ENCODE measurements at places on chromosomes 12 and 14.
A peak's percentile ranks its signal among the peaks of the same experiment; 100 is the strongest.

DNA sequence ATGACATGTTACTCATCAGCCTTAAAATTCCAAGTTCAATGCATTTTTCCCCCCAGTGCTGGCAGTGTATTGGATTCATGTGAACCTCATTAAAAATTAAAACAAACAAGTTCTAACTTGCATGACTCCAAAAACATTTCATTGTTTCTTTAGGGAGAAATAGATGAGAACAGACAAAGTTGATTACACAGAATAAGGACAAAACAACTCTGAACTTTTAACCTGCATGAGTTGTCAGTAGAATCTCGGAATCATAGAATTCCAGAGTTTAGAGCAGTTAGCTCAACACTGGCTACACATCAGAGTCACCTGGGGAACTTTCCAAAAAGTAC lies 127.5 kb downstream of the TMX1 start:
- DNase-seq = no peak
- no peaks in the 10 kb centered on the region for H3K27me3 ChIP-seq
- peaks cover 4% of the 10 kb centered on the region for H3K4me1 ChIP-seq
- H3K27ac ChIP-seq = no peak overlapping the region

DNA sequence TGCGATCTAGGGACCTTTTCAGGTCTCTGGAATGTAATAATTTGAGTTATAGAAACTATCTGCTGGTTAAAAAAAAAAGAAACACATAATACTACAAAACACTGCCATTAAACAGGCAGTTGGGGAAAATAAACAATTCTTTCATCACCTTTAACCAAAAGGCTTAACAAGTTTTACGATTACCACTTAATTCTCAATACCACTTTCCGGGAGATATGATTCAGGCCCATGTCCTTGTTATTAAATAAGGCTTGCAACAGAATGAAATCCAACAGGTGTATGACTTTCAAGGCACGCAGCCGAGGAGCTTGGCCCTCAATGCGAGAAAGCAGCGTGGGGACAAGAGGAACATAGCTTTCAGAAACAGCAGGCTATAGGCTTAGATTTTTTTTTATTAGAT lies 5.6 kb upstream of the GLRX5 start:
- H3K27me3 ChIP-seq = no peaks in the 10 kb centered on the region
- no peaks in the 10 kb centered on the region for H3K36me3 ChIP-seq
- H3K27ac ChIP-seq = no peak overlapping the region
- no peak overlapping the region for H3K4me3 ChIP-seq
- peaks cover 57% of the 10 kb centered on the region for H3K4me1 ChIP-seq
- no peak for DNase-seq

GRCh38 chr12:105931762-105932570 lies 206.8 kb downstream of the NUAK1 start:
- no peaks in the 10 kb centered on the region for H3K27me3 ChIP-seq
- no peak overlapping the region for H3K27ac ChIP-seq
- DNase-seq = no peak
- no peaks in the 10 kb centered on the region for H3K36me3 ChIP-seq

DNA sequence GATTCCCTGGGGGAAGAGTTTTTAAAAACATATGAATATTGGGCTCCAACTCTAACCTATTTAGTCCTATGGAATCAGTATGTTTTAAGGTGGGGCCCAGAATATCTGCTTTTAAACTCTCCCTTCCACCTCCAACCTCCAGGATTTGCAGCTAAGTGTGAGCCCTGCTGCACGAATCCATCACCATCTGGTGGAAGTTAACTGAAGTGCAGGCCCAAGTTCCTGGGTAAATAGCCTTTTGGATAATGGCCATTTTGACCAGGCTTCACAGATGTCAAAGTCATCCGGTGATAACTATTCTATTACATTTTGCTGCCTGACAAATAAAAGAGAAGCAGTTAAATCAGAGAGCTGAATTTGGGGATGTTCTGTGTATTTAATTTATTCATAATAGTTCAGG lies 58.1 kb upstream of the RMST start:
- no peak overlapping the region for H3K27ac ChIP-seq
- H3K4me3 ChIP-seq = no peak overlapping the region
- no peaks in the 10 kb centered on the region for H3K27me3 ChIP-seq
- no peaks in the 10 kb centered on the region for H3K36me3 ChIP-seq
- H3K4me1 ChIP-seq = no peaks in the 10 kb centered on the region

- DNase-seq = peak; percentile 95
- H3K4me3 ChIP-seq = peak overlapping the region; percentile 51
- no peaks in the 10 kb centered on the region for H3K36me3 ChIP-seq
- H3K27ac ChIP-seq = peak overlapping the region; percentile 95
- H3K27me3 ChIP-seq = no peaks in the 10 kb centered on the region
- peaks cover 42% of the 10 kb centered on the region for H3K4me1 ChIP-seq
Measured at GRCh38 chr14:104800015-104800770, 708 bp upstream of the ZBTB42 start.

DNA sequence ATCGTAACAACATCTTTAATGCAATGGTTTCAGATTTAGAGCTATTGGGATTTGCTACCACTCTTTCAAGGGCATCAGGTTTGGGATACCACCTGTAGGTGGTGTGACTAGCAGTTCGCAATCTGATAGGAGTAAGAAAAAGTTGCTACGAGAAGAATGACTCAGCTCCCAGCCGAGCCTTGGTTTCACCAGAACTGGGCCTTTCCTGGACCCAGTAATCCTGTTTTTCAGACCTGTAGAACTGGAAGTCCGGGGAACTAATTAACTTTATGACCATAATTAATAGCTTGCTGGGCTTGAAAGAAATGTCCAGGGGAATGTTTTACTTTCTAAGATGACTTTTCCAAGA lies 770 bp downstream of the ABHD4 start:
- DNase-seq = no peak
- H3K4me3 ChIP-seq = peak overlapping the region; percentile 89
- peak overlapping the region; percentile 90 for H3K27ac ChIP-seq
- H3K4me1 ChIP-seq = peaks cover 17% of the 10 kb centered on the region
- H3K27me3 ChIP-seq = no peaks in the 10 kb centered on the region
- peaks cover 28% of the 10 kb centered on the region for H3K36me3 ChIP-seq

Data from upper lobe of right lung (tissue), 1 donor.